ENCODE measurements at places on chromosomes 3 and 15.

DNA sequence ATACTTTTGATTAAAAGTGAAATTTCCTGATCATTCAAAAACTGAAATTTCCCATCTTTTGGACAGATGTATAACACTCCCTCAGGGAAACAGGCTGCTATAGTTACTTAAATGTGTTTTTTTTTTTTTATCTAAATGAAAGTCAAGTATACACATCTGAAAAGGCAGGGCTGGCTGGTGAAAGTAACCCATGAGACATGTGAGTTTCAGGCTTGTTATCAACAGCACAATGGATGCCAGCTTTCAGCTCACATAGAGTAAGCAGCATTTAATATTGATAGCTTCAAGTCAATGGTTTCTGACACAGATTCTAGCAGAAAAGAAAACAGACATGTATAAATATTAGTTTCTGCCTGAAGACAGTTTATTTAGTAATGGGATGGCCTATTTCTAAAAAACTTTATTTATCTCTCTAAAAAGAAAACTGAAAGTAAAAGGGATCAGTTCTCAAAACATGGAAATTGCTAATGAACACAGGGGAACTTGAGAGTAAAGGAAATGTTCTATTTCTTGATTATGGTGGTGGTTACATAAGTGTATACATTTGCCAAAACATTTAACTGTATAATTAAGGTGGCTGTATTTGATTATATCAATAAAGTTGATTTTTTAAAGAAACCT lies 89.7 kb upstream of the CMC1 start:
- no peak for DNase-seq

GRCh38 chr15:94080989-94081605 lies 150.3 kb upstream of the MCTP2 start:
- no peak for DNase-seq

DNA sequence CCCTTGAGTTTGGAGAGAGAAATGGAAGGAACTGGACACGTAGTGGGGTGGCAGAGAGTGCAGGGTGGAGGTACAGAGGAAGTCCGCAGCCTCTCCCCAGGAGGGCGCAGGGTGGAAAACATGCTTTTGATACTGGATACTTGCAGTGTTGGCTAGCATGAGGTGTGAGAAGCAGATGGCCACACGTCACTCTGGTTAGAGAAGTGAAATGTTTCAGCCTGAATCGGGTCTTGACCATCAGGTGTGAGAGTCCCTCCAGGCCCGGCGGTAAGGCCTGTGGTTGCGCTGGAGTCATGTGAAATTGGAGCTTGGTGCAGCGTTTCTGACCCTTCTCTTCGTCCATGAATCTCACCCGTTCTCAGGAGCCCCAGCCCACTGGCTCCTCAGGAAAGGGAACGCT lies 93.1 kb downstream of the GABRG3 start:
- DNase-seq = no peak

GRCh38 chr3:31550452-31551251 lies 17.9 kb downstream of the STT3B start:
- DNase-seq = no peak

GRCh38 chr3:8739757-8740504 lies 6.3 kb downstream of the CAV3 start:
- no peak for DNase-seq

- peak; percentile 43 for DNase-seq
These were observed 328.3 kb downstream of the THSD4 start for GRCh38 chr15:71443538-71443937.

- DNase-seq = peak; percentile 6
These were observed 161.3 kb downstream of the KLF13 start for GRCh38 chr15:31487811-31488436.

GRCh38 chr3:34862456-34862855 lies 776.9 kb upstream of the ARPP21 start:
- DNase-seq = no peak
